ENCODE measurements at places on chromosomes 7 and 10.

GRCh38 chr7:111098011-111098925 is 7.3 kb downstream of the LRRN3 start:
- no peaks in the 10 kb centered on the region for H3K27me3 ChIP-seq
- peaks cover 4% of the 10 kb centered on the region for H3K4me1 ChIP-seq
- H3K27ac ChIP-seq, result peak overlapping the region; percentile 46

GRCh38 chr10:100669616-100670015 is 75.8 kb upstream of the PAX2 start:
- peaks cover 4% of the 10 kb centered on the region for H3K4me1 ChIP-seq
- no peak overlapping the region for H3K4me3 ChIP-seq
- peaks cover 55% of the 10 kb centered on the region for H3K27me3 ChIP-seq
- H3K27ac ChIP-seq, result no peak overlapping the region

GRCh38 chr10:59589796-59590195 is 119.9 kb downstream of the SLC16A9 start:
- H3K27me3 ChIP-seq, result peaks cover 4% of the 10 kb centered on the region
- ATAC-seq, result no peak
- no peaks in the 10 kb centered on the region for H3K36me3 ChIP-seq
- H3K4me1 ChIP-seq, result no peaks in the 10 kb centered on the region
- H3K27ac ChIP-seq, result no peak overlapping the region

DNA sequence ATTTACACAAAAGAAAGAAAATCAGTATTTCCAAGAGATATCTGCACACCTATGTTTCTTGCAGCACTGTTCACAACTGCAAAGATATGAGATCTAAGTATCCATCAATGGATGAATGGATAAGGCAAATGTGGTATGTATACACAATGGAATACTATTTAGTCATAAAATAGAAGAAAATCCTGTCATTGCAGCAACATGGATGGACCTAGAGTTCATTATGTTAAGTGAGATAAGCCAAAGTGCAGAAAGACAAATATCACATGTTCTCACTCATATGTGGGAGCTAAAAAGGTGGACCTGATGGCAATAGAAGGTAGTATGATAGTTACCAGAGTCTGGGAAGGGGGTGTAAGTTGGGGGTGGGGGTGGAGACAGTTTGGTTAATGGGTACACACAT is 1171.6 kb downstream of the SORCS1 start:
- no peaks in the 10 kb centered on the region for H3K36me3 ChIP-seq
- no peak overlapping the region for H3K27ac ChIP-seq
- no peak for ATAC-seq
- H3K4me1 ChIP-seq, result no peaks in the 10 kb centered on the region
- H3K4me3 ChIP-seq, result no peak overlapping the region

- H3K27ac ChIP-seq, result no peak overlapping the region
- H3K27me3 ChIP-seq, result peaks cover 37% of the 10 kb centered on the region
- peak overlapping the region; percentile 82 for H3K4me3 ChIP-seq
- ATAC-seq, result peak; percentile 52
- H3K4me1 ChIP-seq, result peaks cover 8% of the 10 kb centered on the region
These were observed 537 bp downstream of the SH3PXD2A start for GRCh38 chr10:103854686-103855391.

DNA sequence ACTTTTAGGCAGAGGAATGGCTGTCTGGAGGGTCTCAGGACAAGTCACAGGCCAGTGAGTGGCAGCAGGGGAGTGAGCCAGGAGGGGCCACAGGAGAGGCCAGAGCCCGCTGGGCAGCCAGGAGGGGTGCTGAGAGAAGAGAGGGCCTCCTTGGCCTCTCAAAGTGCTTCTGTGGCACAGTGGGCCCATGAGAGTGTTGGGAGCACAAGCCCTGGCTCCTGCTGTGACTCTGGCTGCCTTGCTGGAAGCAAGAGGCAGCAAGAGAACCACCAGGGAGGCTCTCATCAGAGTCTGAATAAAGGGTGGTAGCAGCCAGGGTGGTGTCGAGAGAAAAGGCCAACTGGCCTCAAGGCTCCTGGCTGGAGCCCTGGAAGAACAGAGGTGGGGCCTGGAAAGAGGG is 91.1 kb downstream of the VOPP1 start:
- peak overlapping the region; percentile 17 for H3K4me3 ChIP-seq
- no peak for ATAC-seq
- H3K27me3 ChIP-seq, result no peaks in the 10 kb centered on the region
- peaks cover 57% of the 10 kb centered on the region for H3K36me3 ChIP-seq
- peak overlapping the region; percentile 58 for H3K27ac ChIP-seq
- peaks cover 47% of the 10 kb centered on the region for H3K4me1 ChIP-seq

GRCh38 chr10:60359066-60359465 is 30.6 kb downstream of the ANK3 start:
- no peaks in the 10 kb centered on the region for H3K4me1 ChIP-seq
- no peak overlapping the region for H3K4me3 ChIP-seq
- H3K27me3 ChIP-seq, result no peaks in the 10 kb centered on the region
- H3K27ac ChIP-seq, result no peak overlapping the region
- no peak for ATAC-seq
- no peaks in the 10 kb centered on the region for H3K36me3 ChIP-seq

DNA sequence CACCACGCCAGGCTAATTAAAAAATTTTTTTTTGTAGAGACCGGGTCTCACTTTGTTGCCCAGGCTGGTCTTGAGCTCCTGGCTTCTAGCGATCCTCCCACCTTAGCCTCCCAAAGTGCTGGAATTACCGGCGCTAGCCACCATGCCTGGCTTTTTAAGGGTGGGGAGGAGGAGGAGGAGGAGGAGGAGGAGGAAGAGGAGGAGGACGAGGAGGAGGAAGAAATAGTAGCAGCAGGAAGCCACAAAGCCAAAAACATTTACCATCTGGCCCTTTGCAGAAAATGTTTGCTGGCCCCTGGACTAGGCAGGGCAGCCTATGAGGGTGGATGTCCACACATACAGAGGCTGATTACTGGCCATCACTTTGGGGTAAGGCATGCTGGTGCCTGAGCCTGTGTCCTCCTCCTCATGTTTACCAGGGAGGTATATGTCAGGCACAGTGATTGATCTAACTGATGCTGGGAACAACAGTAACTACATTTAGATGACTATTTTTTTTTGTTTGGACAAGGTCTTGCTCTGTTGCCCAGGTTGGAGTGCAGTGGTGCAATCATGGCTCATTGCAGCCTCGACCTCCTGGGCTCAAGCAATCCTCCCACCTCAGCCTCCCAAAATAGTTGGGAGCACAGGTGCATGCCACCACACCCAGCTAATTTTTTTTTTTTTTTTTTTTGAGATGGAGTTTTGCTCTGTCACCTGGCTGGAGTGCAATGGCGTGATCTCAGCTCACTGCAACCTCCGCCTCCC is 122.1 kb downstream of the HIP1 start:
- no peak for ATAC-seq
- H3K27ac ChIP-seq, result no peak overlapping the region
- no peaks in the 10 kb centered on the region for H3K36me3 ChIP-seq

- H3K4me1 ChIP-seq, result peaks cover 47% of the 10 kb centered on the region
- H3K27me3 ChIP-seq, result no peaks in the 10 kb centered on the region
- no peaks in the 10 kb centered on the region for H3K36me3 ChIP-seq
- peak overlapping the region; percentile 76 for H3K27ac ChIP-seq
- ATAC-seq, result no peak
These were observed 290.2 kb downstream of the CCDC3 start for GRCh38 chr10:12711350-12711708.

GRCh38 chr7:91149341-91150246 is 114.6 kb upstream of the FZD1 start:
- no peak overlapping the region for H3K4me3 ChIP-seq
- no peaks in the 10 kb centered on the region for H3K4me1 ChIP-seq
- H3K36me3 ChIP-seq, result no peaks in the 10 kb centered on the region
- no peak for ATAC-seq

DNA sequence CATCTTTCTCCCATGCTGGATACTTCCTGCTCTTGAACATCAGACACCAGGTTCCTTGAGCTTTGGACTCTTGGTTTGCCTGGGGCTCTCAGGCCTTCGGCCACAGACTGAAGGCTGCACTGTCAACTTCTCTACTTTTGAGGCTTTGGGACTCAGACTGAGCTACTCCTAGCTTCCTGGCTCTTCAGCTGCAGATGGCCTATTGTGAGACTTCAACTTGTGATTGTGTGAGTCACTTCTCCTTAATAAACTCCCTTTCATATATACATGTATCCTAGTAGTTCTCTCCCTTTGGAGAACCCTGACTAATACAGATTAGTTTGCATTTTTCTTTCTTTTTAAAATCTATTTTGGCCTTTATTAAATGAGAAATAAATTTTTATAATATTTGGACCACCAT is 276.2 kb upstream of the SEMA3C start:
- H3K4me1 ChIP-seq, result no peaks in the 10 kb centered on the region
- no peak overlapping the region for H3K27ac ChIP-seq
- no peak overlapping the region for H3K4me3 ChIP-seq
- no peaks in the 10 kb centered on the region for H3K36me3 ChIP-seq

- peaks cover 9% of the 10 kb centered on the region for H3K4me1 ChIP-seq
- H3K27me3 ChIP-seq, result peaks cover 16% of the 10 kb centered on the region
- no peaks in the 10 kb centered on the region for H3K36me3 ChIP-seq
- ATAC-seq, result no peak
- no peak overlapping the region for H3K27ac ChIP-seq
These were observed 18.0 kb upstream of the MEST start for GRCh38 chr7:130473876-130474275.

- peaks cover 6% of the 10 kb centered on the region for H3K27me3 ChIP-seq
- ATAC-seq, result no peak
- H3K4me1 ChIP-seq, result no peaks in the 10 kb centered on the region
- H3K27ac ChIP-seq, result no peak overlapping the region
These were observed 10.0 kb downstream of the VWC2 start for GRCh38 chr7:49783446-49783845.

GRCh38 chr10:128241023-128241422 is 114.8 kb upstream of the MKI67 start:
- H3K27me3 ChIP-seq, result no peaks in the 10 kb centered on the region
- ATAC-seq, result no peak
- no peaks in the 10 kb centered on the region for H3K36me3 ChIP-seq

DNA sequence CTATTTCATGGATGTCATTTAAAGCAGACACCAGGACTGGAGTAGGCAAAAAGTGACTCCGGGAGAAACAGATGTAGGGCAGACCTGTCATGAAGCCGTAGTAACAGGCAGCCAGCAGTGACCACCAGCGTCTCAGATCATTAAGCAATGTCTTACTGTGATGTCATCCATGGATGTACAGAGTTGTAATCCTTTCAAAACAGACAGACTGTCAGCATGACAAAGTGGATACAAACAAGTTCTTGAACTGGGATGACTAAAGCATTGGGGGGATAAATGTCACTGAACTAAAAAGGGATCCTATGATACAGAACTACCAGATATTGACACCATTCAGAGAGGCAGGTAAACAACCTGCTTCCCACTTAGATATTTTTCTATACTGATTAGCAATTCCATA is 675.5 kb downstream of the PARD3 start:
- no peak overlapping the region for H3K27ac ChIP-seq
- no peaks in the 10 kb centered on the region for H3K4me1 ChIP-seq
- H3K36me3 ChIP-seq, result no peaks in the 10 kb centered on the region

GRCh38 chr10:66925896-66926715 is at the start of gene LRRTM3:
TSS of gene LRRTM3 (plus strand) at chr10:66926036.
- peak; percentile 87 for ATAC-seq
- H3K27ac ChIP-seq, result no peak within 1 kb of the TSS
- H3K4me1 ChIP-seq, result no peaks in the 10 kb centered on the region

GRCh38 chr7:20141666-20142065 is 75.5 kb downstream of the MACC1 start:
- H3K4me3 ChIP-seq, result no peak overlapping the region
- H3K36me3 ChIP-seq, result no peaks in the 10 kb centered on the region
- no peak for ATAC-seq
- H3K4me1 ChIP-seq, result no peaks in the 10 kb centered on the region
- no peak overlapping the region for H3K27ac ChIP-seq

DNA sequence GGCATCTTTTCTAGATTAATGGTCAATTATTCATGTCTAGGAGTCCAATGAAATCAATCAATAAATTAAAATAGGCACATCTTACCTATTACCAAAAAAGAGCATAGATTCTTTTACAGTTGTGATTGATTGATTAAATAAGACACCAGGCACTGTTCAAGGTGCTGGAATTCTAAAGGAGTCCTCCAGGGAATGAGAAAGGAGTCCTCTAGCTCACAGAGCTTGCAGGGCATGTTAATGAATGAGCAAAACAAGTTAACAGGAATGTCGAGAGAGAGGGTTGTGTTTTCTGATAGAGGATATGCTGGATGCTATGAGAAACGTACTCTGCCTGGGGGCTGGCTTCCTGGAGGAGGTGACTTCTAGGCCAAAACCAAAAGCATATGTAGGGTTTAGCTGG is 191.4 kb downstream of the BMPER start:
- no peak overlapping the region for H3K27ac ChIP-seq
- H3K27me3 ChIP-seq, result peaks cover 4% of the 10 kb centered on the region
- H3K4me1 ChIP-seq, result no peaks in the 10 kb centered on the region
- no peak for ATAC-seq

- H3K4me3 ChIP-seq, result no peak overlapping the region
- ATAC-seq, result no peak
- peaks cover 12% of the 10 kb centered on the region for H3K27me3 ChIP-seq
- no peaks in the 10 kb centered on the region for H3K36me3 ChIP-seq
These were observed 128.2 kb downstream of the AKR1D1 start for GRCh38 chr7:138204285-138204981.

DNA sequence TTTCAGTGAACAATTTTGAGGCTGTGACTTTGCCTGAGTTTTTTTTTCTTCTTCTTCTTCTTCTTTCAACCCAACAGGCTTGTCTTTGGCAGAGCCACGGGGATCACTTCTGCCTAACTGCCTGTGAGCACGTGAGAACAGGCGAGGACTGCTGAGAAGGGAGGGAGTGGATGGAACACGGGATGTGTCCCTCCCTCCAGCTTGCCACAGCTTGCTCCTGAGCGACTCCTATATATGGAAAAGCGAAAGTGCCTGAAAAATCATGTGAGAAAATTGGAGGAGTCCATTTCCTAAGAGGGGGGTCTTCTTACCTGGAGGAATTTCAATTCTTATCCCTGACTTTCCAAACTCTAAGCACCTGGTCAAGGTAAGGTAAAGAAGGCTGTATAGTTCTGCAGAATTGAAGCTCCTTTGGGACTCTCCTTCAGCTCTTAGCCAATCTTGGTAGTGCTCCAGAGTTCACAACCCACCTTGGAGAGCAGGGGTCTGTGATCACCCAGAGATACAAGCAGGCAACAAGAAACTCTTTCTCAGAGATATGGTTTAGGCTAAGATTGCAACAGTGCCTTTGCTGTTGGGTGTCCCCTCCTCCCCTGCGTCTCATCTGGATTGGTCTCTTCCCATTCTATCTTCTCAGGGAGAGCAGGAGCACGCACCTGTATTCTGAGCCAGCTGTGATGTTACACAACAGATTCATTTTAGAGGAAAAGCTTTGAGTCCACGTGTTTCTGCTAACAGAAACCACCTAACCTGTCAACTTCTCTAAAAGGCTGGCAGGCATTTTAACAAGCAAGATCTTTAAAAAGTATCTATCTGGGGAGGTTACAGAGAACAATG is at the start of gene MAT1A:
MAT1A (minus strand) TSS at position 208 of the 837 bp plus-strand sequence. CDS start 235 bp downstream, outside the sequence.
- H3K27me3 ChIP-seq, result peaks cover 21% of the 10 kb centered on the region
- H3K4me3 ChIP-seq, result no peak within 1 kb of the TSS
- ATAC-seq, result no peak
- no peak within 1 kb of the TSS for H3K27ac ChIP-seq
- H3K4me1 ChIP-seq, result no peaks in the 10 kb centered on the region

Measured in activated T-helper 17 cell treated with anti-CD3 and anti-CD28 coated beads, Interleukin-2, amount 50 U/mL, for 72 hours (primary cell).